ENCODE measurements at places on chromosomes 3 and 15.

DNA sequence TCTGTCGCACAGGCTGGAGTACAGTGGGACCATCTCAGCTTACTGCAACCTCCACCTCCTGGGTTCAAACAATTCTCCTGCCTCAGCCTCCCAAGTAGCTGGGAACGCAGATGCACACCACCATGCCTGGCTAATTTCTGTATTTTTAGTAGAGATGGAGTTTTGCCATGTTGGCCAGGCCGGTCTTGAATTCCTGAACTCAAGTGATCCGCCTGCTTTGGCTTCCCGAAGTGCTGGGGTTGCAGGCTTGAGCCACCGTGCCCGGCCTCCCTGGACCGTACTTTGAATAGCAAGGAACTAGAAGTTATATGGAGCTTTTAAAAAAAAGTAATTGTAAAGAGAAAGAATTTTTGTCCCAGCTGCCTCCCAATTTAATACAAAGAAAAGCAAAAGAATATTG, 8.3 kb upstream of the ANKUB1 start:
- no peak overlapping the region for H3K27ac ChIP-seq
- no peaks in the 10 kb centered on the region for H3K4me1 ChIP-seq
- no peaks in the 10 kb centered on the region for H3K27me3 ChIP-seq
- no peak overlapping the region for H3K4me3 ChIP-seq
- DNase-seq, result no peak

DNA sequence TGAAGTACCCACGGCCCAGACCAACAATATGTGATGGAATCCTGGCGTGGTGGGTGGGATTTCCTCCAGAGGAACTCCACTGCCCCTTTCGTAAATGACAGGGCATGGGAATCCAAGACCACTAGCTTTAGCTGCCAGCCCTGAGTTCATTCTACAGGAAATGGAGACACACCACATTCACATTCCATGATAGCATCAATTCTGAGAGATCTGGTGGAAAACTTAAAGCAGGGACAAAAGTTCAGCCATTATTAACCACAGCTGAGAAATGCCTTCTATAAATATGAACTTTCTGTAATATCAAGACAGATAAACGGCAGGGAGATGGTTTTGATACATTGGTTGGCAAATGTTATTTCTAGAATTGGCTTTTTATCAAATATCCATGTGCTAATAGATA, 98.2 kb downstream of the FBN1 start:
- no peak for DNase-seq
- H3K36me3 ChIP-seq, result no peaks in the 10 kb centered on the region
- no peak overlapping the region for H3K27ac ChIP-seq
- H3K27me3 ChIP-seq, result no peaks in the 10 kb centered on the region

- H3K4me1 ChIP-seq, result no peaks in the 10 kb centered on the region
- H3K36me3 ChIP-seq, result peaks cover 17% of the 10 kb centered on the region
- no peaks in the 10 kb centered on the region for H3K27me3 ChIP-seq
- no peak overlapping the region for H3K27ac ChIP-seq
- no peak for DNase-seq
These were observed 17.6 kb downstream of the EMC7 start for GRCh38 chr15:34084086-34084485.

- no peak for DNase-seq
- no peak overlapping the region for H3K4me3 ChIP-seq
- no peak overlapping the region for H3K27ac ChIP-seq
These were observed 4.9 kb downstream of the CHAC1 start for GRCh38 chr15:40958146-40958545.

- H3K4me3 ChIP-seq, result no peak overlapping the region
- H3K4me1 ChIP-seq, result no peaks in the 10 kb centered on the region
- no peak for DNase-seq
- H3K27ac ChIP-seq, result no peak overlapping the region
These were observed 10.4 kb upstream of the MTMR14 start for GRCh38 chr3:9638939-9639338.

DNA sequence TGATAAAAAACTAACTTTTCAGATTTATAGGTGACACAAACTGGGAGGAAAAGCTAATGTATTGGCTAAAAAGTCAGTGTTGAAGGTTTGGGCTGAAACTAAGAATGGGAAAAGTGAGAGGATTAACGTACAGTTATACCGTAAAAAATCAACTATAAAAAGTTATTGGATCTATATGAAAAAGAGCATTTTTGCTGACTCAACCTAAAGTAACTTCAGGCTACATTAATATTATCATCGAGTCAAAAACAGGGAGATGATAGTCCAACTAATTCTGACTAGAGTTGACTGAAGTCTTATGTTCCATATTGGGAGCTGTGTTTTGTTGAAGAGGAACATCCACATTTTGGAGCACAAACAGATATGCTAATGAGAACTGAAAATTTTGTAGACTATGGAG, 19.9 kb downstream of the ZNF654 start:
- no peaks in the 10 kb centered on the region for H3K36me3 ChIP-seq
- no peak overlapping the region for H3K4me3 ChIP-seq
- H3K4me1 ChIP-seq, result no peaks in the 10 kb centered on the region
- no peak overlapping the region for H3K27ac ChIP-seq
- no peak for DNase-seq
- H3K27me3 ChIP-seq, result no peaks in the 10 kb centered on the region

DNA sequence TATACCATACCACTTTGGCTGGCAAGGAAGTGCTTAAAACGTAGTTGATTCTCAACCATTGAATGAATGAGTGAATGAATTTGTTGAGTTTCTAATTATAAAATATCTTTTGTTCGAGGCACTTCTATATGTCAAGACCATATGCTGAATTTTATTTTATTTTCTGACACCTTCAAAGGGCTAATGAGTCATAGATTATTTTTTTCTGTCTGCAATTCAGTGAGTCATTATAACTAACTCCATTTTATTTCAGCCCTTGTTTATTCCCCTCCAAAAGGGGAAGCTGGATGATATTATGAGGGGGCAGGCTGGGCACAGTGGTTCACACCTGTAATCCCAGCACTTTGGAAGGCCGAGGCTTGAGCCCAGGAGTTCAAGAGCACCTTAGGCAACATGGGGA, 142.4 kb downstream of the P2RY1 start:
- no peaks in the 10 kb centered on the region for H3K27me3 ChIP-seq
- H3K4me3 ChIP-seq, result no peak overlapping the region
- no peaks in the 10 kb centered on the region for H3K4me1 ChIP-seq
- DNase-seq, result no peak
- no peaks in the 10 kb centered on the region for H3K36me3 ChIP-seq

All from GM12878 (cell line).